ENCODE measurements at places on chromosomes 16 and 17. TPM values are rescaled to one million over a fixed set of nuclear protein-coding genes. Genes with fewer than 3 reads are reported as not detected.

AKTIP gene
- total RNA-seq, result 48.5 TPM

OR4D1 gene
- total RNA-seq, result not detected

BORCS6 gene
- total RNA-seq, result 22.0 TPM

GNAO1 gene
- 12.9 TPM for total RNA-seq

PRDM7 gene
- not detected for total RNA-seq

ZNF668 gene
- total RNA-seq, result 20.3 TPM

LRRC75A gene
- total RNA-seq, result 2.9 TPM

All from tibial nerve (tissue), 4 donors.